Occipital lobe (tissue), 3 donors: ENCODE measurements at places on chromosomes 1 and 21. TPM values are rescaled to one million over a fixed set of nuclear protein-coding genes. Genes with fewer than 3 reads are reported as not detected.
A peak's percentile ranks its signal among the peaks of the same experiment; 100 is the strongest.

SLC45A3 gene
- 4.4 TPM for total RNA-seq

SGIP1 gene
- total RNA-seq = 77.4 TPM

GRCh38 chr1:192439373-192440025 is 122.7 kb downstream of the RGS21 start:
- no peak for DNase-seq

DNA sequence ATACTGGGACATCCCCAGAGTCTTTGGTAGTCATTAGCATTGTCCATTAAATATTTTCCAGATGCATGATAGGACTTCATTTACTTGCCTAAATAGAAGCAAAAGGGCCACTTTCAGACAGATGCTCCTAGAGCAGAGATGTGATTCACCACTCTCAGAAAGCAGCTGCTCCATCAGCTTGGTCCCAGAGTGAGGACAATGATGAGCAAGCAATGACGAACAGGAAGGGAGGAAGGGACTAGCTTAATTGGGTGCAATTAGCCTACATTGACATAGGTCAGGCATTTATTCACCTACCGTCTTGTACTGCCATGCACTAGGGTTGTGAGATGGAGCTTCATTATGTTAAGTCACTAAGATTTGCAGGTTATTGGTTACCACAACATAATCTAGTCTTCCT is 85.1 kb upstream of the PLXNA2 start:
- no peak for DNase-seq

- no peak for DNase-seq
Measured at GRCh38 chr1:171252482-171252881, 4.2 kb downstream of the FMO1 start.

POU3F1 gene
- 9.4 TPM for total RNA-seq

TP73 gene
- total RNA-seq = 0.16 TPM

CCDC190 gene
- 0.31 TPM for total RNA-seq

- no peak for DNase-seq
Measured at GRCh38 chr1:228514421-228514820, 27.2 kb downstream of the RNF187 start.

DNA sequence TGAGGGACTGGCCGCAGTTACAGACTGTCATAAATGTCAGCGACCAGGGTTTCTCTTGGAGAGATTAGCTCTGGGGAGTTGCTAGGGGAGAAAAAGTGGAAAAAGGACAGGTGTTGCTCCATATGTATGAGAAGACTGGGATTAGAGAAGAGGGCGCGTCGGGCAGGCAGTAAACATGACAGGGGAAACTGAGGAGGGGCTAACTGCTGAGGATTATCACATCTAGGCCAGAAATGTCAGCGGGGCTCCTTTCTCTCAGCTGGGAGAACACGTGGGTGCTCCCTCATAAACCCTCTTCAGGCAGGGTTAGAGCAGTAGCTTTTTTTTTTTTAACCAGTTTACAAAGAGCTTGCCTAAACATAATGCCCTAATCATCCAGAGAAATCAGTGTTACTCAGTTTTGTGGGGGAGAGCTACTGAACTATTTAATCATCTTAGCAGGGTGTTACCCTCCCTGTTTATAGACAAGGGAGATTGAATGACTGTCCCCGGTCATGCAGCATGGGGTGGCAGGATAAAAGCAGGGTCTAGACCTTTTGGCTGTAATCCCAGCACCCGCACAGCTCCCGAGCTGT is 35.2 kb downstream of the ELAPOR1 start:
- DNase-seq = no peak

GRCh38 chr1:109979489-109980091 is 5.0 kb upstream of the AHCYL1 start:
- DNase-seq = no peak

DNA sequence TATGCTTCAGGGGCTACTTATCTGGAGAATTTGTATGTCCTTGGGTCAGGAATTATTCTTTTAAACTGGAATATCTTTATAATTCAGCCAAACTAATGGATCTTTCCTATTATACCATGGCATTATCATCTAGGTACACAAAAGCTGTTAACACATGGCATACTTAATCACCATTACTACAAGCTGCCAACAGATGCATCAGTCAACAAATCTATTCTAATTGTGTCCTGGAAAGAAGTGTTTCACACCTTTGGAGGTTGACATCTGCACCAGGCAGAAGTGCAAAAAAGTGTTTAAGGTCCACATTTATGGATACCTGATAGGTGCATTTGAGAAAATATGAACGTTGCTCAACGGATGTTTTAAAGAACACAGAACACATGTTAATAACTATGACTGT is 470.2 kb upstream of the ADGRL2 start:
- no peak for DNase-seq

DNA sequence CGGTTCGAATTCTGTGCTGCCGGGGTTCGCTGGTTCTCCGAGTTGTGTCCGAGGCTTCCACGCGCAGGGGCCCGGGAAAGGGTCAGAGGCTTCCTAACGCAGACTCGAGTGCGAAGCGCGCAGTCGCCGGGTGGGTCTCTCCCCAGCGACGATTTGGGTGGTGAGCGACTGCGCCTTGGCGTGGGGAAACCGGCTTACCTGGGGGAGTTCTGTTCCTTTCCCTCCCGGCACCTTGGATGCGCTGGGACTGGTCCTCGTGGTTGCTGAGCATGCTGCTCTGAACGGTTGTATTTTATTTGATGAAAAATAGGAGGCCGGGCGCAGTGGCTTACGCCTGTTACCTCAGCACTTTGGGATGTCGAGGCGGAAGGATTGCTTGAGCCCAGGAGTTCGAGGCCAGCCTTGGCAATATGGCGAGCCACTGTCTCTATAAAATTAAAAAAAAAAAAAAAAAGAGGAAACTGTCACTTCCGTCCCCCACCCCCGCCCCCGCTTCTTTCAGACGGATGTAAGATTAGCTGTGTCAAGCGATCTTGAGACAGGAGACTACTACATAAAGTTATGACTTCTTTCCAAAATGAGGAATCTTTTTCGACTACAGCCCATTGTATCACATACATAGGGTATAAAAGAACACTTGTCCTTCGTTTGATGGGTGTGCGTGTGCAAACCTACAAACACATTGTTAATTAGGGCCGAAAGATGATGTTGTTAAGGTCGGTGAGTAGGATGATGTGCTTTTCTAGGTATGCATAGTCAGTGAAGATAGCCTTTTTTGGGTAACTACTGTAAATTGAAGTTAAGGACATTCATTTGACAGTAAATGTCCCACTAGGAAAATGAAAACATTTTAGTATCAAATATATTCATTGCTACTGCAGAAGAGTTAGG is at the start of gene CCDC18:
CCDC18 (plus strand) TSS at position 2 of the 891 bp plus-strand sequence. CDS start 2,638 bp downstream, outside the sequence.
- DNase-seq = no peak

GRCh38 chr1:48105165-48105564 is 108.0 kb upstream of the TRABD2B start:
- DNase-seq = no peak

LAD1 gene
- not detected for total RNA-seq

DNA sequence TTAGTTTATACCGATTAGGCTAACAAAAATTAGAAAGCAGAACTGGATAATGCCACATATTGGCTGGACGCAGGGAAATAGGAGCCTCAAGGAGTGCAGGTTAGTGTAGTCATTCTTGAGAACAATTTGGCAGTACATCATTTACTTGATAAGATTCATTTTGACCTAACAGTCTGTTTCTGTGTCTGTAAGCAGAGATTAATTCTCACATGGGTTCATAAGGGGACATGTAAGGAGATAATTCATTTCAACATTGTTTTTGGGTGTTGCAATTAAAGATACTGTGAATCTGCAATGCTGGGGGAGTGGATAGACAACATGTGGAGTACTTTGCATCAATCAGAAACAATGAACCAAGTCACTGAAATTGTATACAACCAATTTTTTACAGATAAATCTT is 32.0 kb downstream of the AGO3 start:
- no peak for DNase-seq

GJA4 gene
- total RNA-seq = 3.4 TPM

- DNase-seq = no peak
Measured at GRCh38 chr1:156502391-156502893, 1.9 kb upstream of the MEF2D start.

GRCh38 chr1:65844821-65845534 is 52.3 kb downstream of the PDE4B start:
- DNase-seq = no peak

DNA sequence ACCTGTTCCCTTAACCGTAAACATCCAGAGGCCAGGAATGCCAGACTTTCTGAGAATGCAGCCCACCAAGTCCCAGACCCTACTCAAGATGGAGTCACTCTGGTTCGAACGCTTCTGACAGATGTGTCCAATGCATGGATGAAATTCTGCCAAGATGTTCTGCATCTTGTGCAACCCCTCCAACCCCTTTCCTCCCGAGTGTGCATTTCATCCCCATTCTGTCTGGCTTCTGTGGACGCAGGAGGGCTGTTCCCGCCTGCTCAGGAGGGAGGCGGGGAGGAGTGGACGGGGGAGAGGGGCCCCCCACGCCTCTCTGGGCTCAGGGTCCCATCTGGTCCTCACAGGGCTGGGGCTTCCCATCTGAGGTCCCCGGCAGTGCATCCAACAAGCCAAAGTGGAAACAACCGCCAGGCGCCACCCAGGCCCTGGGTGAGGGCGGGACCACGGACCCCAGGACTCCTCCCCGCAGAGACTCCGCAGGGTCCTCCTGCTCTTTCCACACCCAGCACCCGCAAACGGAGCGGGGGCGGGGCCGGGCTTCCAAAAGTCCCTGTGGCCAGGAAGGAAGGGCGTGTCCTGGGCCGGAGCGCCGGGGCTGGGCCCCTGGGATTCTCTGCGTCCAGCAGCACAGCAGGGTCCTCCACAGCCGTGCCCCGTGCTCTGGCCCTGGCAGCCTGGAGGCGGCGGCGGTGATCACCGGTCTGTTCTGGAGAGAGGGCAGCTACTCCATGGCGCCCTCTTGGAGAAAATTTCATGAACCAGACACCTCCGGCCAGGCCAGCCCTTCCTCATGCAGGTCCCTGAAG is 27.8 kb upstream of the SUMO3 start:
- DNase-seq = no peak

- DNase-seq = no peak
Measured at GRCh38 chr1:204560590-204561150, 44.5 kb downstream of the MDM4 start.

GRCh38 chr1:205791568-205792180 is 16.4 kb upstream of the RAB29 start:
- DNase-seq = no peak

- no peak for DNase-seq
Measured at GRCh38 chr1:70891051-70891843, 156.4 kb downstream of the PTGER3 start.

- DNase-seq = no peak
Measured at GRCh38 chr1:1127551-1128451, 11.9 kb upstream of the C1orf159 start.

- DNase-seq = no peak
Measured at GRCh38 chr1:915295-916172, 8.2 kb upstream of the SAMD11 start.

GRCh38 chr1:103142461-103142860 is 34.1 kb upstream of the COL11A1 start:
- DNase-seq = no peak

TFAP2E gene
- total RNA-seq = 0.62 TPM

DNA sequence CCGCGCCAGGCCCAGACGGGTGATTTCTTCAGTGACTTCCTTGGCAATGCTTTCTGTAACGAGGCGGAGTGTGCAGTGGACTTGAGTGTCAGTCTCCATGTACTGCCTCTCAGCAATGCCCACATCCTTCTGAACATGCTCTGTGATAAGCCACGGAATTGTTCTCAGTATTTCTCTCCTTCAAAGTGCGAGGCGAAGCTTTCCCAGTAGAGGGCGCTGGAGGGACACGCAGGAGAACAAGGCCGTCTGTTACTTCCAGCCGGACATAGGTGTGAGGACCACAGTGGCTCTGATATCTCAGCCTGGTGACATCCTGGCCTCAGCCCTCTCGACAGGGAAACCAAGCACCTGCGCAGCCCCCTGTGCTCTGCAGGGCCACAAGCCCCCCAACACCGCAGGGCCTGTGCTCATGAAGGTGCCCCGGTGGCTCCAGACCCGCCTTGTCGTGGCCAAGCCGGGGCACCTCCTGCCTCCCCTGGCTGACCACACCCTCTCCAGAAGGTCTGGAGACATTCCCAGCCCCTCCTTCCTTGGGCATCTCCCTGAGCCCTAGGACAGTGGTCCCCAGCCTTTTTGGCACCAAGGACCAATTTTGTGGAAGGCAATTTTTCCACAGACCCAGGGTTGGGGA is 46.1 kb upstream of the BACE2 start:
- peak; percentile 73 for DNase-seq

- DNase-seq = peak; percentile 66
Measured at GRCh38 chr1:96966536-96967138, 245.1 kb downstream of the PTBP2 start.

DNA sequence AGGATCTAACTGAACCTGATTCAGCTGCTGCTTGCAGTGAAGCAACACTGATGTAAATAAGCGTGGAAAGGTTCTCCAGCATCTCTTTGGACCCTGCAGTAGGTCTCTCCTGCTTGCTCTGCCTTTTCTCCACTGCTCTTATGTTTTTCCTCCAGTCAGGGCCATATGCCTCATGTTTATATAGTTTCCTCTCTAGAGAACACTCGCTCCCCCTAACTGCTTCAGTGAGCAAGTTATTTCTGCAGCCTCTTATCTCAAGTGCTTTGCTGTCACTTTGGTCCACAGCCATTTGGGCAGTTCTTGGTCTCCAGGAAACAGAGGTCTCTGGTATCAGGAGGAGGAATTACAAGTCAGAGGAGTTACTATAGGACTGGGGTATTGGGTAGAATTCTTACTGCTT is 5.3 kb downstream of the PRUNE1 start:
- DNase-seq = no peak
